ENCODE measurements at places on chromosomes 12 and 14. TPM values are rescaled to one million over a fixed set of nuclear protein-coding genes. Genes with fewer than 3 reads are reported as not detected.

MYF5 gene
- not detected for total RNA-seq

MGST1 gene
- not detected for total RNA-seq

LHX5 gene
- not detected for total RNA-seq

PPTC7 gene
- total RNA-seq = 31.4 TPM

CCDC177 gene
- not detected for total RNA-seq

PALS1 gene
- total RNA-seq = 14.0 TPM

KITLG gene
- total RNA-seq = 0.05 TPM

SERPINA12 gene
- total RNA-seq = not detected

TRIP11 gene
- total RNA-seq = 39.8 TPM

AGAP2 gene
- total RNA-seq = 34.9 TPM

INSM2 gene
- not detected for total RNA-seq

PGF gene
- 0.48 TPM for total RNA-seq

ZBTB25 gene
- total RNA-seq = 29.7 TPM

LIN7A gene
- not detected for total RNA-seq

PKP2 gene
- not detected for total RNA-seq

DIO3 gene
- not detected for total RNA-seq

CLEC4D gene
- not detected for total RNA-seq

LALBA gene
- not detected for total RNA-seq
